Neural progenitor cell (in vitro differentiated cells): ENCODE measurements at places on chromosomes 4 and X.

- H3K27ac ChIP-seq: peak overlapping the region; percentile 68
- peaks cover 22% of the 10 kb centered on the region for H3K4me1 ChIP-seq
- H3K4me3 ChIP-seq: peak overlapping the region; percentile 77
- H3K27me3 ChIP-seq: no peaks in the 10 kb centered on the region
Measured at GRCh38 chr4:153345012-153345981, 809 bp downstream of the MND1 start.

DNA sequence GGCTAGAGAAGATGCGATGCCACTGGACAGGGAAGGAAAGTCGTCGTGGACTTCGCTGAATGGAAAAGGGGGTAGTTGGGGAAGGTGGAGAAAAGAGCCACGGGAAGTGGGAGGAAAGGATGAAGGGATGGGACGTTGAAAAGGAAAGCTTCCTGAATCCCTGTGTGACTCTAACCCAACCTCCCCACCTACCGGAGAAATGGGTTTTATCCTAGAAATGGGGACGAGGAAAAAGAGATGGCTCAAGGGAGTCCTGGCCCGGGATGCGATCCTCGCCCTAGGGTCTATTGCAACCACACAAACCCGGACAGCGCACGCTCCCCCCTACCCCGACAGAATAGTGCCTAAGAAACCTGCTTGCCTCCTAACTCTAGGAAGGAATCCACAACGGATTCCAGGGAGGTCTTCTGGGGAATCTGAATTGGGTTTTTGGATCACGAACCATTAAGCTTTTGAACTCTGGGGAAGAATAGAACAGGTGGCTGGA lies 738 bp upstream of the TSPAN5 start:
- peak; percentile 43 for DNase-seq
- no peak overlapping the region for H3K27ac ChIP-seq
- no peaks in the 10 kb centered on the region for H3K36me3 ChIP-seq

- H3K36me3 ChIP-seq: no peaks in the 10 kb centered on the region
Measured at GRCh38 chrX:19372547-19373331, 29.0 kb downstream of the PDHA1 start.

DNA sequence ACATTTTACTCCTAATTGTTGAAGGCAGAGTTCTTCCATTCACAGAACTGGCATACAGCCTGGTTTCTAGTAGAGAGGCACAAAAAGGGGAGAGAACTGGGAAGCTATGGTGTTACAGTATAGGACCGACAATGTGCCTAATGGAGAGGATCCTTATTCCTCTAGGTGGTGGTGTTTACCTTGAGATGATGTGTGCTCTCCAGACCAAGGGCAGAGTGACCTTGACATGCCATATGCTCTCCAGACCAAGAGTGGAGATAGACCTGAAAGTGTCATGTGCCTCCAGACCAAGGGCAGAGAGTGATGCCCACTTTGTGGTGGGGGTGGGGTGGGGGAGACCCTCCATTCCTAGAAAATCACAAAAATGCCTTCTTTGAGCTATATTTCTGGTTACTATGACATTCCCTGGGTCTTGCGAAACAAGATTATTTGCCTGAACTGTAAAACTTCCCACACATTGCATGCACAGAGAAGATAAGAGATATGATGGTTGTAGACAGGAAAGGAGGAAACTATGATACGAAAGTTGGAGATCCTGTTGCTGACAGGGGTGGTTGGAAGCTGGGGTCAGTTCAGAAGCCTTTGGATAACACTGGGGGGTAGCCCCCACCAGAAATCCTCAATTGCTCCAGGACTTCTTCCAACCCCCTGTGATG lies 119.7 kb downstream of the TEX13C start:
- no peaks in the 10 kb centered on the region for H3K27me3 ChIP-seq
- H3K4me3 ChIP-seq: no peak overlapping the region
- H3K4me1 ChIP-seq: no peaks in the 10 kb centered on the region
- no peak overlapping the region for H3K27ac ChIP-seq
- DNase-seq: no peak

- no peak overlapping the region for H3K4me3 ChIP-seq
- H3K36me3 ChIP-seq: no peaks in the 10 kb centered on the region
- no peaks in the 10 kb centered on the region for H3K27me3 ChIP-seq
- peak; percentile 82 for DNase-seq
- H3K27ac ChIP-seq: no peak overlapping the region
Measured at GRCh38 chr4:123996718-123997510, 600.3 kb downstream of the SPRY1 start.

DNA sequence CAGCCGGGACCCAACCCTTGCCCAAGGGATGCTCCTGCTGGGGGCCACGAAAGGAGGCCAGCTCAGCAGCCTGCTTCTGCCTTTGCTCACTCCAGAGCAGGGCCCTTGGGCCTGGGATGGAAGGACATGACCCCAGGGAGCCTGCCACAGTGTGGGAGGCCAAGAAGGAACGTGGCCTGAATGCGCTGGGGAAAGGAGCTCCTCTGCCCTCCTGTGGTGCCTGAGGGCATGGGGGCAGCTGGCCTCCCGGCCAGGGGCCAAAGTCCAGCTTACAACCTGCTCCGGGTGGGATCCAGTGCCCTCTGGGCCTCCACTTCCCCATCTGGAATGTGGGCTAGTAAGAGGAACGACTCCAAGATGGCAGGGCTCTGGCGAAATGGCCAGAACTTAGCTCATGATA lies 2.0 kb upstream of the ATP2B3 start:
- H3K27me3 ChIP-seq: peaks cover 53% of the 10 kb centered on the region
- DNase-seq: no peak
- H3K4me3 ChIP-seq: no peak overlapping the region
- no peak overlapping the region for H3K27ac ChIP-seq
- H3K4me1 ChIP-seq: no peaks in the 10 kb centered on the region

DNA sequence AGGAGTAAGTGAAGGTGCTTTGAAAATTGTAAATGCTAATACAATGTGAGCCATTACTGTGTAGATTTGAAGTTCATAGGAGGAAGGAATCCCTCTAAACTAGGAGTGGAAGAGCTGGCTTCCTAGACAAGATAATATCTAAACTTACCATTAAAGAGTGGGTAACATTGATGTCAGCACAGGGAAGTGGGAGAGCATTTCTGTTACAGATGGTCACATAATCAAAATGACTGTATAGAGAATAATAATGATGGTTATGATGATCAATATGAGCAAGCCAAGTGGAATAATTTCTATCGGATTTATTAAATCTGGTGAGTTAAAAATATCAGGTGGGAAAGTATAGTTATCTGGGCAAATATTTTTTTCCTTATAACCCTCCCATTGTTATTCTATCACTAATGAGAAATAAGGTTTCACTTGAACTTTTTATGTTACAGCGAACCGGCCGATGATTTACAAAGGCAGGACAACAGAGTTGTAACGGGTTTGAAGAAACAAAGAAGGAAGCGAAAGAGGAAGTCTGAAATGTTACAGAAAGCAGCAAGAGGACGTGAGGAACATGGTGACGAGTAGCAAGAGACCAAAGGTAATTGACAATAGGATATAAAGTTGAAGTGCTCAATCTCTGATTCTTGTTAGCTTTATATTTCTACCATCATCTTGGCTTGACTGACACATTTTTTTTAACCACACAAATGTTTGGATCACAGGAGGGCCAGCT lies 43.5 kb downstream of the FMR1NB start:
- no peaks in the 10 kb centered on the region for H3K36me3 ChIP-seq
- H3K4me1 ChIP-seq: no peaks in the 10 kb centered on the region
- H3K4me3 ChIP-seq: no peak overlapping the region
- H3K27me3 ChIP-seq: no peaks in the 10 kb centered on the region
- H3K27ac ChIP-seq: no peak overlapping the region

DNA sequence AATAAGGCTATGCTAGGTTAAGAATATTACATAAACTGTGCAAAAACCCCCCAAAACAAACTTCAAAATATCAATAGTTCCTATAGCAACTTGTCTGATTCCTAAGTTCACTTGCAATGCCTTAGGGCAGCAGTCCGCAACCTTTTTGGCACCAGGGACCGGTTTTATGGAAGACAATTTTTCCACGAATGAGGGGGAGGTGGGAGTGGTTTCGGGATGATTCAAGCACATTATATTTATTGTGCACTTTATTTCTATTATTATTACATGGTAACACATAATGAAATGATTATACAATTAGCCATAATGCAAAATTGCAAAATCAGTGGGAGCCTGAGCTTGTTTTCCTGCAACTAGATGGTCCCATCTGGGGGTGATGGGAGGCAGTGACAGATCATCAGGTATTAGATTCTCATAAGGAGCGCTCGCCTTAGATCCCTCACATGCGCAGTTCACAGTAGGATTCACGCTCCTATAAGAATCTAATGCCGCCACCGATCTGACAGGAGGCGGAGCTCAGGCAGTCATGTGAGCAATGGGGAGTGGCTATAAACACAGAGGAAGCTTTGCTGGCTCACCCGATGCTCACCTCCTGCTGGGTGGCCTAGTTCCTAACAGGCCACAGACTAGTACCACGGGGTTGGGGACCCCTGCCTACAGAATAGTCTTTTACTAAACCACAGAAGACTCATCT lies 39.7 kb downstream of the ACOX3 start:
- no peak overlapping the region for H3K4me3 ChIP-seq
- no peaks in the 10 kb centered on the region for H3K4me1 ChIP-seq
- no peak for DNase-seq

- no peak overlapping the region for H3K27ac ChIP-seq
- H3K4me3 ChIP-seq: no peak overlapping the region
- H3K27me3 ChIP-seq: peaks cover 38% of the 10 kb centered on the region
- H3K36me3 ChIP-seq: no peaks in the 10 kb centered on the region
- no peak for DNase-seq
Measured at GRCh38 chr4:110412354-110413065, 63.4 kb upstream of the ENPEP start.

GRCh38 chr4:7078025-7078424 lies 10.2 kb upstream of the GRPEL1 start:
- H3K27ac ChIP-seq: no peak overlapping the region
- peaks cover 25% of the 10 kb centered on the region for H3K27me3 ChIP-seq
- H3K4me3 ChIP-seq: no peak overlapping the region
- H3K36me3 ChIP-seq: no peaks in the 10 kb centered on the region

DNA sequence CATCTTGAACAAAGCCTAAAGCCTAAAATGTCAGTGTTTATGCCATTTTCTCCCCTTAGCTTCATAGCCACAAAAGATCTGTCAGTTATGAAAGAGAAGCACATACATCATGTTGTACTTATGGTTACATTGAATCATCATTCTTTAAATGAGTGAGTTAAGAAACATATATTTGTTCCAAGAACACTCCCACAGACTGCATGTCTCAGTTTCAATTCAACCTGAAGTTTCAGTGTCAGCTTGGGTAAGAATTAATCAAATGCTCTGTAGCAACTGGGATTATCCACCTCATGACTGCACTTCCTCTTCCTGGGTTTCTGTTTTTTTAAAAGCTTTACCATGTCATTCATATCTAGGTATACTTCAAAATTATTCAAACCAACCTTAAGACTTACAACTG lies 3.9 kb upstream of the TMPRSS11B start:
- no peaks in the 10 kb centered on the region for H3K4me1 ChIP-seq
- DNase-seq: no peak
- H3K27me3 ChIP-seq: no peaks in the 10 kb centered on the region
- H3K4me3 ChIP-seq: no peak overlapping the region
